ENCODE measurements at places on chromosomes 11 and 22.

- DNase-seq = no peak
These were observed 4.3 kb downstream of the SIAE start for GRCh38 chr11:124669193-124669592.

DNA sequence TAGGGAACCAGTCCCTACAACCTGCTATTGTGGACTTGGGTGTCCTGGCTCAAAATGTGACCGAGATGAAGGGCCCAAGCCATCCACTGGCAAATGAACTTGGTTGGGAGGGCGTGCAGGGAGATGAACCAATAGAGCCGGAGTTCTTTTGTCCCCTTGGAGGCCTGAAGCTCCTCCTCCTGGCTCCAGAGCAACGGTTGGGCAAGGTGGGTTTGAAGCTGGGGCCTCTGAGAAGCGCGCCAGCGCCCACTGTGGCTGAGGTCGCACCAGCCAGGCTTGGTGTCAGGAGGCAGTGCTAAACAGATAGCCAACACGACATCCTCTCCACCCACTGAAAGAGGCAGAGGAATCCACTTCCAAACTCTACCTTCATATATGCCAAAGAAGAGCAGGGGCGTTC, 36.0 kb upstream of the PACSIN2 start:
- DNase-seq = no peak

DNA sequence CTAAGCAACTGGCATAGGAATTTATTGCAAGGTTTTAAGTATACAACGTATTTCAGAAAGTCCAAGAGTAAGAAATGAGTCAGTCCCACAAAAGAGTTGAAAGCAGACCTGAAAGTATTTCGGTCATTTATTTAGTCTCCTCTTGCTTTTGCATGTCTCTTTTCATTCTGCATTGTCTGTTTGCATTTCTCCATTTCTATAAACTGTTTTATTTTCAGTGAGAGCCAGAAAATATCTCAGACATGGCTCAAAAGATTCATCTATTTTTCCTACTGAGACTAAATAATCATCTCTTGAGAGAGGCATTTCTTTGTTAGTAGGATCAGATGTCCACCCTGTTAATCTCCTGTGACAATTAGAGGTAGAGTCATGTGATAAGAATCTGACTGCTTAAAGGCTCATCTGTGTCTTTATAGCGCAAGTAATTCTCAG, 219.1 kb upstream of the CCDC179 start:
- no peak for DNase-seq

DNA sequence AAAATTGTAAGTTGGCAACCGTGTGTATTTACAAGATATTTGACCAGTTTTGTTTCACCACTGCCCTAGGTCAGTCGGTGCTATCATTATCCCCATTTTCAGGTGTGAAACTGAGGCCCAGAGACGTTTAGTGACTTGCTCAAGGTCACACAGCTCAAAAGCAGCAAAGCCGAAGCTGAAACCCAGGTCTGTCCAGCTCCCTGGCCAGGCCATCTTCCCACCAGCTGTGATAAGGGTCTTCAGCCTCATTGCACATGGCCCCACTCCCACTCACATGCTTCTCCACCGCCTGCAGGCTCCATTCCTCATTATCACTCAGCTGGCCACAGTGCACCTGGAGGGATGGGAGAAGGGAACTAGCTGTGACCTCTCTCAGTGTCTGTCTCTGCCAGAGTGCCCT, 83.2 kb downstream of the PDE2A start:
- DNase-seq = no peak

DNA sequence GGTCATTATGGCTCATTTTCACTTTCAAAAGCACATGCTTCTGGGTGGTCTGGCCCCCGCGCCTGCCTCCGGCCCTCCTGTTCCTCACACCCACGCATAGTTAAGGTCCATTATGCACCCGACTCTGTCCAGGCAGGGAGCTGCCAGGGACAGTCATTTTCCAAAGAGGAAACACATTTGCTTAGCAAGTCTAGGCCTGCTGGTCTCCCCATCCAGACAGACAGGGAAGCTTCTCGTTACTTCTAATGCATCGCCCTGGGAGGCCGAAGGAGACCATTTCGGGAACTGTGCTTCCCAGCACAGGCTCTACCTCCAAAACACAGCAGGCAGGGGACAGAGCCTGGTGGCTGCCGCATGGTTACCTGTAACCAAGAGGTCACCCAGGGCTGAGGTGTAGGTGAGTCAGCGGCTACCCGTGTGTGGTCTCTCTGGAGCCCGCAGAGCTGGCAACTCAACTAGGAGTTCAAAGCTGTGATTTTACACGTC, 87.1 kb upstream of the SHANK2 start:
- DNase-seq = no peak

- DNase-seq = no peak
These were observed 4.6 kb downstream of the C11orf96 start for GRCh38 chr11:43947003-43947500.
